Right lobe of liver (tissue), 6 donors: ENCODE measurements at places on chromosomes 1 and 21. TPM values are rescaled to one million over a fixed set of nuclear protein-coding genes. Genes with fewer than 3 reads are reported as not detected.

GRCh38 chr1:27179379-27179778 is 24.5 kb upstream of the SLC9A1 start:
- H3K36me3 ChIP-seq, result no peaks in the 10 kb centered on the region
- no peak overlapping the region for H3K27ac ChIP-seq
- H3K4me1 ChIP-seq, result no peaks in the 10 kb centered on the region
- no peak overlapping the region for H3K4me3 ChIP-seq

- H3K4me3 ChIP-seq, result no peak overlapping the region
- H3K27me3 ChIP-seq, result no peaks in the 10 kb centered on the region
- no peaks in the 10 kb centered on the region for H3K36me3 ChIP-seq
- H3K27ac ChIP-seq, result no peak overlapping the region
These were observed 297.6 kb upstream of the RUNX1 start for GRCh38 chr21:35346697-35347096.

DNA sequence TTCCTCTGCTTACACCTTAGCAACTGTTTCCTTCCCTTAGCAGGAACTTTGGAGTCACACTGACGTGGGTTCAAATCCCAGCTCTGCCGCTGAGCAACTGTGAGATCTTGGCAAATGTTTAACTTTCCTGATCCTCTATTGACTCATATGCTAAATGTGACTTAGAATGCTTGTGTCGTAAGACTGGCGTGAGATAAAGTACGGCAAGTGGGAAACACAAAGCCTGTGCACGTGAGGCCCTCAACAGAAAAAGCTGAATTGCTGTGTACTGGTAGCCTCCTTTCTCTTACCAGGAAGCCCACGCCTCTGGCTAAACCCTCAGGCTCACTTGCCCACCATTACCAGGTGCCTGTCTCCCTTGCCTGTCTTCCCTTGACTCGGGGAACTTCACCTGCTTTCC is 135.4 kb upstream of the TNR start:
- H3K27ac ChIP-seq, result no peak overlapping the region
- no peaks in the 10 kb centered on the region for H3K36me3 ChIP-seq
- H3K4me3 ChIP-seq, result no peak overlapping the region

DNA sequence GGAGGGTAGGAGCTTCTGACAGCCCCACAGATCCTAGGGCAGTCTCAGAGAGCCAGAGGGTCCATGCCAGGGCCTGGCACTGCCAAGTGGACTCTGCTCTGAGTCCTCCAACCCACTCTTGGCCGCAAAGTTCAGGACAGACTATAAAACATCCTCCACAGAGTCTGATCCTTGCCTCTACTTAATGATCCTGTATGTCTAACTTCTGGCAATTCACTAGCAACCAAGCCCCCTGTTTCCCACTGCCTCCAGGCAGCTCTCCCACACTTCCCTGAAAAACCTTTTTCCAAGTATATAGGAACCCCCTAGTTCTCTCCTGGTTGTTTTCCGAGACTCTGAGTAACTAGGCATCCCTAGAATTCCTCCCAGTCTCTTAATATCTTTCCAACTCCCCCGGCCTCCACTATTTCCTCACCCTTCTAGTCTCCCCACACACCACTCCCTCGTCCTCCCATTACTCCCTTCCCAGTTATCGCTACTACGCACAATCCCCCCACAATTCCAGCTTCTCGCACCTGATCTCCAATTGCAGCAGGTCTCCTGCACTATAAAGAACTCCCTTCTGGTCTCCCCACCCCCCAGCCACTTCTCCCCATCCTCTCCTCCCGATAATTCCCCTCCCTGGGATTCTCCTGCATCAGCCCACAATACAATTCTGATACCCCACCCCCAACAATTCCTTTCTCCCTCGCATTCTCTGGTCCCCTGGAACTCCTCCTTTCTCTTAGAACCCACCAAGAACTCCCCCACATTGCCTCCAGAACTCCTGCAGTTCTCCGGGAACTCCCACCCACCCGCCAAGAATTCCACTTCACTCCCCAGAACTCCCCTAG is 574 bp downstream of the IGSF9 start:
- peak overlapping the region; percentile 52 for H3K4me3 ChIP-seq
- H3K4me1 ChIP-seq, result no peaks in the 10 kb centered on the region
- no peaks in the 10 kb centered on the region for H3K27me3 ChIP-seq

GRCh38 chr1:248187363-248187762 is 9.7 kb upstream of the OR2M3 start:
- no peaks in the 10 kb centered on the region for H3K36me3 ChIP-seq
- no peak overlapping the region for H3K27ac ChIP-seq
- no peak for DNase-seq
- H3K4me3 ChIP-seq, result no peak overlapping the region
- H3K4me1 ChIP-seq, result no peaks in the 10 kb centered on the region

DNA sequence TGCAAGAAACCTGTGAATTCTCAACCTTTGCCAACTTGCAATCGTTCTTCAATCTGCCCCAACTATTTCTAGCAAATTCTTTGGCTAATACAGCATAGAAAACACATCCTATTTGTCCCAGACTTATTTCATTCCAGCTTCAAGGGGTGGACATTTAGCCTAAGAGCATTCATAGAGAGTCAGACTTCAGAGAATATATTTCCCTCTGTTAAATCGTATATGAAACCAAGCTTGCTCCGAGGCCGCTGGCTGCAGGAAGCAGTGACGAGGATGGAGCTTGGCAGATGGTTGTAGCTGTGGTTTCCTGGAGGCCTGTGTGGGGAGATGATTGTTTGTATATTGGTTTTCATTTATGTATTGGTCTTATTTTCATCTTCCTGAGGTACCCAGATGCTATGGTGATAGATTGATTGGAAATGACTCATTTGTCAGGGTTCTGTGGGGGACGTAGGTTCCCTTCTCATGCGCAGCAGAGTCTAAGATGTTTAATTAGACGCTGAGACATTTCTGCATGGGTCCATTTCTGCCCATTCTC is 26.1 kb downstream of the MAN1C1 start:
- H3K27me3 ChIP-seq, result no peaks in the 10 kb centered on the region
- no peak for DNase-seq
- H3K27ac ChIP-seq, result no peak overlapping the region
- peaks cover 7% of the 10 kb centered on the region for H3K4me1 ChIP-seq

The CDK18 gene
- 11.7 TPM for total RNA-seq

The BRDT gene
- total RNA-seq, result not detected
